Inflammatory macrophage treated with lipopolysaccharide for 1 hour (primary cell): ENCODE measurements at places on chromosomes 1 and 21.
A peak's percentile ranks its signal among the peaks of the same experiment; 100 is the strongest.

DNA sequence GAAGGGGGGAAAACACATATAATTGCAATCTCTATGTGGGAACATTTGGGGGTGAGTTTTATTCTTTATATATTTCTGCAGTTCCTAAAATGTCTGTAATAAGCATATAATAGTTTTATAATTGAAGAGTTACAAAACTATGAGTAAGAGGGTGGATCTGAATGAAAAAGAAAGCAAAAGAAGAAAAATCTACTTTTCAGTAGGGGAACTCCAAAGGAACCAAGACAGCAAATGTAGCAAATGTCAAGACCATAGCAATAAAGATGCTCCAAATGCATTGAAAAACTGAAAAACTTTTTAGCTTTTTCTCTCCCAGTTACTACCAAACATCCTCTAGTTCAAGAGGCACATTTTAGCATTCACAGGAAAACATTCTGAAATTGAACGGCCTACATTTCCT, 434.8 kb downstream of the LMO4 start:
- peak; percentile 7 for DNase-seq

DNA sequence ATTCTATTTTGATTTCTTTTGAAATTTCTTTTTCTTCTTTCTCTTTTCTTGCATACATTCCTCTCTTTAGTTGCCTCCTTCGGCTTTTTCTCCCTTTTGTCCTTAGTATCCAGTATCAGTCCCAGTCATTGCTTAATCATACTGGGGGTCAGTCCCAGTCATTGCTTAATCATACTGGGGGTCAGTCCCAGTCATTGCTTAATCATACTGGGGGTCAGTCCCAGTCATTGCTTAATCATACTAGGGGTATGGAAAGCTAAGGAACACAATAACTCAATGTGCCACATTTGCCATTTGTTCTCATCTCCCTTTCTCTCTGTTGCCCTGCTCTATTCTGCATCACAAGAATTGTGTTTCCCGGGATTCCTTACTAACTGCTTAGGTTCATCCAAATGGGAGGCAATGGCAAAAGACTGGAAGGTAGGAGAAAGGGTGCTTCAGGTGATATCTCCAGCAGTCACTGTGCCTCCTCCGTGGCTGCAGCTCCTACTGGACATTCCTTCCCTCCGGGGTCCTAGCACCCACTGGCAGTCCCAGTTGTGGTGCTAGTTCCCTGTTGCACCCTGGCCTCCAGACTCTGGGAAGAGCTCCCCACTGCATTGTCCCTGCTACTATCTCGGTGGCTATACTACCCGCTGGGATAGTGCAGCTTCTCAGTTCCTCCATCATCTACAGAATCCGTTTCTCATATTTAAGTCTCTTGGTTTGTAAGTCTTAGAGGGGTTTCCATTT, 32.6 kb upstream of the LAMC1 start:
- DNase-seq: no peak

DNA sequence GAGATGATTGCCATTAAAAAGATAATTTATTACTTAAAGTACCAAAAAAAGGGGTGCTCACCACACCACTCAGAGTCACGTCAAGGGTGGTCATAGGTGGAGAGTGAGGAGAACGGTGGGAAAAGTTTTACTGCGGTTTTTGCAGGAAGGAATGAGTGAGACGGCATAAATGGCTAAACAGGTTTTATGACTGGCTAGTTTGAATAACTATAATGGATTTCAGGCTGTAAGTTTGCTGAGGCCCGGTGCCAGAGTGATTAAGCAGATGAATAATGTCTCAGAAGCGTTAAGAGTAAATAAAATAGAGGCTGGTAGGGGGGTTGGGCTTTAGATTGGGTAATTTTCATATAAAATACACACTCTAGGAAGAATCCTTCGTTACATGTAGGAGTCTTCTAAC, 1337.8 kb downstream of the AMY1C start:
- no peak for DNase-seq

- DNase-seq: no peak
Observed at GRCh38 chr1:204174958-204175357, 8.8 kb upstream of the REN start.

- no peak for DNase-seq
Observed at GRCh38 chr1:52670604-52671003, 27.5 kb downstream of the COA7 start.

DNA sequence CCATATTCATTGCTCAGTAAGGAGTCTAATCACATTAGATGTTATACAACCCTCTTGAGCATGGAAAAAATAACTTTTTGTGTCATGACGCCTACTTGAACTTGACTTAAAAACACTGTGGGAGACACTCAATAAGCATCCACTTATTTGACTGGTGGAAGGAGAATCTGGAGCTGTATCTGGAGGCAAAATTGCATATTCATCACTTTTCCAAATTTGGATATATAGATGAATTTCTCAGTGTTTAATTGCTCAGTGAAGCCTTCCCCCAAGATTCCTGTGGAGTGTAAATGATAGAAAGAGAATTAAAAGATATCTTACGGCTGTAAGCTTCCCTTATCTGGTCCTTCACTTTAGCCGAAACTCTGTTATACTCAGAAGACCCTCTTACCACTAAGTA, 610.7 kb upstream of the ADGRL2 start:
- DNase-seq: no peak

GRCh38 chr1:78088015-78088414, 42.2 kb downstream of the GIPC2 start:
- no peak for DNase-seq

- DNase-seq: no peak
Observed at GRCh38 chr21:33977017-33977720, 61.6 kb upstream of the ATP5PO start.

DNA sequence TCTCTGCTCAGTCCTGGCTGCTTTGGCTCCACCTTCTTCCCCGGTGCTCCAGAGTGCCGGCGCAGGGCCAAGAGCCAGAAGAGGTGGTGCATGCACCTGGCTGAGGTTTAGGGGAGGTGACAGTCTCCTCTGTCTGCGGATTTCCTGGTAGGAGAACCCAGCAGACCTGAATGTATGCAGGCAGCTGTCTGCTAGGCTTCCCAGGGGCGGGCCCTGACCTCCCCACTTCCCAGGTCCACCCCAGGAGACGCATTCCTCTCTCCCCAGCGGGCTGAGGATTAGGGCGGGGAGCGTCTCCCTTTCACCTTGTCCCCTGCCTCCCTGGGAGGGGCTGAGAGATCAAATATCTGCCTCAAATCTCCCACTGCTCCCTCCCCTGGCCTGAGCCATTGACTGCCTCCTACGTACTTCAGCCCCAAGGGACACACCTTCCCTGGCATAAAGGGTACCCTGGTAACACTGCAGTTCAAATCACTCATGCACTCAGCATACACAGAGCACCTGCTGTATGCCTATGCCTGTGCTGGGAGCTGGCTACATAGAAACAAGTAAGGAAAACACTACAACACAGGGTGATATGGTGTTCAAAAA, 27.5 kb downstream of the DMBX1 start:
- DNase-seq: no peak

GRCh38 chr1:231938711-231939110, 312.1 kb downstream of the DISC1 start:
- no peak for DNase-seq

GRCh38 chr1:60149251-60149650, 75.7 kb upstream of the C1orf87 start:
- no peak for DNase-seq

DNA sequence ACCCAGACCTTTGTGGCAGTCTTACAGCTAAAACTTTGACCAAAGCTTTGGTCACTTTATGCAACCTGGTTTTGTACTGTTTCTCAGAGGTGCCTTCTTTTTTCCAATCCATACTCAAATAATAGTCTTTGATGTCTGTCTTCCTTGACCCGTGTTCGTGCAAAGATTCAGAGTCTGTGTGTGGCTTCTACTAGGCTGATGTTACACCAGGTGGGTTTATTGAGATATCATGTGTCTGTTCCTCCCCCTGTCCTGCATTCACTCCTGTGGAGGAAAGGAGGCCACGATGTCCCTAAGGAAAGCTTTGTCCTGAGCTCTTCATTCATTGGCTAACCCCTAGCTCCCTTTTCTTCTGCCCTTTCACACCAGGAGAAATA, 15.0 kb upstream of the IKBKE start:
- no peak for DNase-seq

DNA sequence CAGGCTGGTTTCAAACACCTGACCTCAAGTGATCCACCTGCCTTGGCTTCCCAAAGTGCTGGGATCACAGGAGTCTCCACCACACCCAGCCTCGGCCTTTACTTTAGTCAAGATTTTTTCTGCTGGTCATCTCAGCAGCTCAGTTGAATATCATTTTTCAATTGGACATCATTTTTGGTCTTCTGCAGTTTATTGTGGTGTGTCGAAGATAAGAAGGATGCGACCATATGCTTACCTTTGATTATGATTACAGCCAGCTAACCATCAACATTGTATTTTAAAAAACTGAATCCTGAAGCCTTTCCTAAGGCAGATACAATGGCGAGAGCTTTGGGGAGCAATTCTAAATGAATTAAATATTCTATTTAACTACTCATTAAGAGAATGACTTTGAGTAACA, 12.3 kb upstream of the NFIA start:
- DNase-seq: no peak

GRCh38 chr1:41941381-41941780, 22.7 kb upstream of the HIVEP3 start:
- DNase-seq: peak; percentile 70

DNA sequence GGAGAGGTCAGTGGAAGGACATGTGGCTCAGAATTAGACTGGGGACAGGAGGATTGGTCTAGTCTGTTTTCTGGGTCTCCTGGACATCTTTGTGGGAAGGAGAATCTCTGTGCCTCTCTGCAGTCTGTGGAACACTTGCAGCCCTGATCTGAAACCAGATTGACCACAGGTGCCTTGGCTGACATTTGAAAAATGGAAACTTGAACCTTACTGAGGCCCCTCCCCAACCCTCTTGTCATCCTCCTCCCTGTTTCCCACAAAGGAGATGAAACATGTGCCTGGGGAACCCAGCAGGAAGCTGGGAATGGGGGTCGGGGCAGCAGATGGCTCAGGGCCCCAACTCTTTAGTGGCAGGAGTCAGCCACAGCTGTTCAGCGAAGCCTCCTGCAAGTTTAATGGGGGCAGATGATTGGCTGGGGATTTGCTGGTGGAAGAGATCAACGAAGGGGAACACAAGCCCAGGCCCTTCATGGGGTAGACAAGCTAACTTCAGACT, 18.1 kb downstream of the VASH2 start:
- DNase-seq: no peak

DNA sequence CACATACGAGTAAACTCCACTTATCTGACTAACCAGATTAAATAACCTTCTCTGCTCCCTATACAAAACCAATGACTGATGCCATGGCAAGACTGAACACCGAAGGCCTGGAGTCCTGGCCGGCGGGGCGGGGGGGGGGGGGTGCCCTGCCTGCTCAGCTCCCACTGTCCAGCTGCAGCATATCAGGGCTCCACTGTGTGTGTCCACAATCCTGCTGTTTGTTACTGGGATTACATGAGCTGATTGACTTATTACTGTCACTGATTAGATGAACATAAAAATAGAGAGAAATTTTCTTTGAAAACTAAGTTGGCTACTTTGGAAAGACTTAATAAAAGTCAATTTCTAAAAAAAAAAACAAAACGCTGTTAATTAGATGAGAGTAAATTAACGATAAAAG, 24.9 kb downstream of the TMEM63A start:
- no peak for DNase-seq

DNA sequence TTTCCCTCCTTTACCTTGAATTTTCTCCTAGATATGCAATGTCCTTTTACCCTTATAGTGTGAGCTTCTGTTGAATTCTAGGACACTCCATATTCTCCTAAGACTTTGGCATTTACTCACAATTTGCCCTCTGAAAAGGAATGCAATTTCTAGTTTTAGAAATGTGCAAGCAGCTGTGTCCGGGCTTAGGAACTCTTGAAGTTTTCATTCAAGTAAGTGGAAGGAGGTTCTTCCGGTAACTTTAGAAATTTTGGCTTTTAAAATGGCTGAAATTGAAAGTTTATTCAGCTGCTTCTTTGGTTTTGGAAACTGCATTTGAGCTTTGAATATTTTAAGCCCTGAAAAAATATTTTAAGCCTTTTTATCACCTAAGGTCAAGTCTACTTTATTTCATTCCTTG, 56.3 kb downstream of the DPH5 start:
- no peak for DNase-seq

DNA sequence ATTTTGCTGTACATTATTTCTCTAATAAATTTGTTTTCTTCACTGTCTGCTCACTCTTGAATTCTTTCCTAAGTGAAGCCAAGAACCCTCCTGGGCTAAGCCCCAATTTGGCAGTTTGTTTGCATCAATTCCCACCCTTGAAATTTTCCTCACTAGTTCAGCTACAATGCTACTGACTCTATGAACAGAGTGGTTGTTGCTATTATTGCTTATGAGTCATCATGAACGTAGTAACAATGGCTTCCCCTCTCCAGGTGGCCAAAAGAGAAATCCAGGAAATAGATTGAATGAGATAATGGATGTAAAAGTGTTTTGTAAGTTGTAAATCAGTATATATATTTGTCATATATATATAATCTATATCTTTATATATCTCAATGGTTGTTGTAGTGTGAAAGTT, 193.0 kb downstream of the URB2 start:
- no peak for DNase-seq

GRCh38 chr1:217354895-217355294, 276.0 kb downstream of the GPATCH2 start:
- no peak for DNase-seq

- peak; percentile 65 for DNase-seq
Observed at GRCh38 chr1:186633116-186633515, 47.1 kb downstream of the PTGS2 start.

DNA sequence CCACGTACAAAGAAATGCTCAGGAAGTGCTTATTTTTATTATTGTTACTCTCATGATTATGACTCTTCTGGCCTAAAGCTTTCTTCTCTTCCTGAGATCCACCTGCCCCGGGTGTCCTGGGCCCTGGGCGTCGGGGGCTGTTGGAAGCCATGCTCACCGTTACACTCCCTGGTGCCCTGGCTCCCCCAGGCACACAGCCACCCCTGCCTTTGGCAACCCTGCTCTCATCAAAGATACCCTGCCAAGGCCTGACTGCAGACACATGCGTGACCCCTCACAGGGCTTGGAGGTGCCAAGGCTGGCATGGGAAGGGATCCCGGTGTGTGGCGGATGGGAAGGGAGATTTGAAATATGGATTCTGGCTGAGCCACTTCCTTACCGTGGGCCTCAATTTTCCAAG, 3.3 kb upstream of the KISS1 start:
- no peak for DNase-seq

- no peak for DNase-seq
Observed at GRCh38 chr1:92136341-92136740, 56.2 kb downstream of the BTBD8 start.

DNA sequence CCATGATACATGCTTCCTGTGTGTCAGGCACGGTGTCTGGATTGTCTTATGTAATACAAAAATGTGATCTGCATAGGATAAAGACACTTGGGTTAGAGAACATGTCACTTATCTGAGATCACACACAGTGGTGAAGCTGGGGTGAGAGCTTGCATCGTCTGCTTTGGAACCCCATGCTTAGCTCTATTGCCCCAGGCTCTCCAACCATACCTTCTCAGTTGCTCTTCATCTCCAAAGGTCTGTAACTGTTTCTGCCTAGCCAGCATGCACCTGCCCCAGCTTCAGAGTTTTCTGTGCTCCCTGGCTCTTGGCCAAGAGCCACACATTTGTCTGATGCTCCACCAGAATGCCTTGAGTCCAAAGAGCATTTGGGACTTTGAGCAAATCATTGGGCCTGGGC, 93.9 kb upstream of the COG2 start:
- no peak for DNase-seq

GRCh38 chr21:45518742-45519141, 23.5 kb downstream of the SLC19A1 start:
- peak; percentile 42 for DNase-seq
